ENCODE measurements at places on chromosomes 5 and 9.

- no peak for DNase-seq
Observed at GRCh38 chr5:59178071-59178470, 595.2 kb downstream of the RAB3C start.

- DNase-seq = no peak
Observed at GRCh38 chr5:167447466-167448375, 843.7 kb upstream of the WWC1 start.

GRCh38 chr9:88920645-88921044 lies 70.6 kb upstream of the S1PR3 start:
- no peak for DNase-seq

DNA sequence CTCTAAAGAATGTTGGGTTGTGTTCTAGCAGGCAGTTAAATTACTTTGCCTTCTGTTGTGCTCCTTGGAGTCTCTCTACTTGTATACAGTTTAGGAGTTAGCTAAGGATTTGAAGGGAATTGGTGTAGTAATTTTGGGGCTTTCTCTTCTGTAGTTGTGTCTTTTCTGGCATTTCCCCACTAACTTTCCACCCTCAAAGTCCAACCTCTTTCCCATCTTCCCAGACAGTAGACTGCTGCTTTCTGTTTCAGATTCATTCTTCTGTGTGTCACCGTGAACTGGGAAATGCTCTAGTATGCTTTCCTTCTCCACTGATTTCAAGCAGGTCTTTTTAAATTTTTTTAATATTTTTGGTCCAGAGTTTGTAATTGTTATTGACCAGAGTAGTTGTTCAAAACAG lies 4.5 kb upstream of the ANGPTL2 start:
- no peak for DNase-seq

GRCh38 chr5:147504011-147504410 lies 5.9 kb downstream of the DPYSL3 start:
- no peak for DNase-seq

DNA sequence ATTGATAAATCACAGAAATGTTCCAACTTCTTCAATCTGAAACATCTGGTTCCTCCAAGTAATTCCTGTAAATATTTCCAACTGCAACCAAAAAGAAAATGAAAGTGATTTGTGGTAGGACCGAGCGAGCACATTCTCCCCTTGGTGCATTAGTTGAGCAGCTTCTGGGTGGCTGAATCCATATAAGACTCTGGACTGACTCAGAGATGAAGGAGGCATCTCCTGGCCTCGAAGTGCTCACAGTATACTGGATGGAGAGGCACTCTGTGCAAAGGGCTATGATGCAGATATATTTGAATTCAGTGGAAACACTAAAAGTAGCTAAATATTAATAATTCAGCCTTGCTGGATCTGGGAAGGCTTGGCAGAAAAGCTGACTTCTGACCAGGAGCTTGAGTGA lies 265.0 kb downstream of the MARCHF11 start:
- no peak for DNase-seq

- DNase-seq = no peak
Observed at GRCh38 chr5:172678902-172679301, 37.8 kb downstream of the NEURL1B start.

GRCh38 chr5:178237431-178238312 lies 5.1 kb upstream of the PHYKPL start:
- DNase-seq = no peak

DNA sequence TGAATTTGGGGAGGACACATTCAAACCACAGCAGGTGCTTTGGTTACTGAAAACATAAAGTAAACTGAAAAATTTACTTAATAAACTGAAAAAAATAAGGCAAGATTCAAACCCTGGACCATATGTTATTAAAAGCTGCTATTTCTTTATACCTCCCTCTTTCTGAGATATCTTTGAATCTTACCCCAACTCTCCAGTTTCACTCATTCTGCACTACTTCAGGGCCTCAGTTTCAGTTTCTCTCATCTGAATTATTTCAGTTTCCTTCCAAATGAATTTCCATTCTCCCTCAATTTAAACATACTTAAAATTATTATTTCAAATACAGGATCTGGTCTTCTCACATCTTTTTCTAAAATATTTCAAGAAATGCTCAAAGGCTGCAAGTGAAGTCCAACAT lies 4.9 kb upstream of the OXCT1 start:
- no peak for DNase-seq

DNA sequence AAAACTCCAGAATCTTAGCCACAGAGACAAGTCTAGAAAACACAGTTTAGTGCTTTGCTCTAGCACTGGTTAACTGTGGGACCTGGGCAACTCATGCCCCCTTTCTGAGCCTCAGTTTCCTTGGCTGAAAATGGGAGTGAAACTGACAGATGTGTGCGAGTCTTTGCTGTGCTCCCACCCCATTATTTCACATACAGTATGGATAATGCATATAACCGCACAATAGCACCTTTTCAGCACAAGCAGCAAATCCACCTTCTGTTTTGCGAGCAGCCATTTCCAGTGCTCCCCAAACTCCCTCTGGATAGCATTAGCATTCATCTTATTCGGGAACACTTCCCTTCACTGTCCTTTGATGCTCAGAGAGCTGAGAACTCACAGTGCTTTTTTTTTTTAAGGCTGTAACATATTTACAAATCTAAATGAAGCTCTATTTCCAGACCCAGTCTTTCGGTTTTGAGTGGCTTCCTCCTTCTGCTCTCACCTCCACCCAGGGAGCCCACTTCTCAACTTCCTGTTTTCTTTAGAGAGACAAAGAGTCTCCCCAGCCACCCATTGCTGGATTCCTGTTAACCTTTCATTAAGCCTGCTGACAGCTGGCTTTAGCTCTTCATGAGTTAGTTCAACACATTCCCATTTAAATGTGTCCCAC lies 49.2 kb downstream of the TIMD4 start:
- DNase-seq = no peak

DNA sequence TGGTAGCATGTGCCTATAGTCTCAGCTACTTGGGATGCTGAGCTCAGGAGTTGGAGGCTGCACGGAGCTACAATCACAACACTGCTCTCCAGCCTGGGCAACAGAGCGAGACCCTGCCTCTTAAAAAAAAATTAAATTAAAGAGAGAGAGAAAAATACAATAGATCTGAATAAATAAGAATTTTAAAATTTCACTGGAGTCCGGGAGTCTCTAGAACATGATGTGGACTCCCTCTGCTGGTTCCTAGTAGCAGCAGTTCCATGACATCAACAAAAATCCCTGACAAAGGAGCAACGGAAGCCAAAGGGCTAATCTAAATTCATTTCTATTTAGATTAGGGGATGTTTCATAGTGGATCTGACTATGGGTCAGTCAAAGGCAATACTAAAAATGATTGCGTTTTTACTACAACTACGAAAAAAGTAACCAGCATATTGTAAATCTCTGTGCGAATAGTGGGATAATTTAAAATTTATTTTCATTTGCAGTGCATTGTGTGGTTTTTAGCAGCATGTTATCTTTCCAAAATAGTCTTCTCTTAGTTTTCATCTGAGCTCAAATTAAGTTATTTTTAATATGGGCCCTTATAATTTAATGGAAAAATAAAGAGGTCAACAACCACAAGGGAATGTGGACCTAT lies 6.7 kb downstream of the INIP start:
- DNase-seq = no peak

GRCh38 chr5:98638701-98639100 lies 134.8 kb upstream of the RGMB start:
- DNase-seq = peak; percentile 63

DNA sequence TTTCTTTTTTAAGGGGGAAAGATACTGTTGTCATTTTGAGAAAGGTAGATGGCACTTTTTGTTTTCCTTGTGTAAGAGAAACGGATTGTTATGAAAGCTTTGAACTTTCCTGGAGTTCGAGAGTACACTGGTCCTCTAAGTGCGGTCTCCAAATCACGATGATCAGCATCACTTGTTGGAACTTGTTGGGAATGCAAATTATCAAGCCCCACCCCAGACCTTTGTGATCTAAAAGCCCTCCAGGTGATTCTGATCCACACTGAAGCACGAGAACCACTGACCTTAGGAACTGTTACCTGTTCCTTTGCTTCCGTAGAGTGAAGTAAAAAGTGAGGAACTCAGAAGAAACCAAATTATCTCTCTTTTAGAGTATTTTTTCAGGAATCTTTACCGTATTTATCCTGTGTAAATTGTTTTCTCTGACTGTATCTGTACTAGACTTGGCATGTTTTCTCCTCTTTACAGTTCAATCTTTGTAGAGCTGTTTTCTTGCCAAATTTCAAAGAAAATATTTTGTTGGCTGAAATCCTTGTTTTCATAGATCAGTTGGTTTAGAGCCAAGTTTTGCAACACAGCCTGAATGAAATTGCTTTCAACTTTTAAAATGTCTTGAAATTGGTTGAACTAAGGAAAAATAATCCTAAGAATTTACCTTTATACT lies 4.0 kb downstream of the MAT2B start:
- DNase-seq = no peak

DNA sequence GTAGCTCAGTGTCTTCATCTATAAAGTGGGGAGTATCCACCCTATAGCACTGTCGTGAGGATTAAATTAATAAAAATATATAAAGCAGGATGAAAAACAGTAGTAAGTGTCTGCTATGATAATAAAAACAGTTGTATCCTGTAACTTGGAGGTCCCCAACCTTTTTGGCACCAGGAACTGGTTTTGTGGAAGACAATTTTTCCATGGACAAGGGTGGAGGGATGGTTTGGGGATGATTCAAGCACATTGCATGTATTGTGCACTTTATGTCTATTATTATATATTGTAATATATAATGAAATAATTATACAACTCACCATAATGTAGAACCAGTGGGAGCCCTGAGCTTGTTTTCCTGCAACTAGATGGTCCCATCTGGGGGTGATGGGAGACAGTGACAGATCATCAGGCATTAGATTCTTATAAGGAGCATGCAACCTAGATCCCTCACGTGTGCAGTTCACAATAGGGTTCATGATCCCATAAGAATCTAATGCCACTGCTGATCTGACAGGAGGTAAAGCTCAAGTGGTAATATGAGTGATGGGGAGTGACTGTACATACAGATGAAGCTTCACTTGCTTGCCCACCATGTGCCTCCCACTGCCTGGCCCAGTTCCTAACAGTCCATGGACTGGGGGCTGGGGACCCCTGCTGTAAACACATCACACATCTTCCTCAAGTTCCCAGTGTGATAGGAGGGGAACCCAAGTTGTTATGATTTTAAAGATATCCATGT lies 177.4 kb upstream of the DAPK1 start:
- DNase-seq = no peak

DNA sequence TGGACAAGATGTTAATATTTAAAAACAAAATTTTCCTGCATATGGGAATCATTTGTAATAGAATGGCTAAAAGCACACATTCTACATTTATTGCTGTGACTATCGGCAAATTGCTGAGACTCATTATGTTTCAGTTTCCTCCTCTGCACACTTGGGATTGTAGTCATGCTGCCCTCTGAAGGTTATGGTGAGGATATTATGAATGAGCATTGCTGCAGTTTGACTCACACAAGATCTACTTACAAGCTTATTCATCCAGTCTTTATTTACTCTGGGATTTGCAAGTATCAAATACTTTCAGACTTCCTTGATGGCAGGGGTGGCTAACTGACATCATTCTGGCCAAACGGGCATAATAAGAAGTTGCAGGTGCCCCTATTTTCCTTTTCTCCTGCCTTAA lies 9.5 kb upstream of the NFIL3 start:
- peak; percentile 88 for DNase-seq

GRCh38 chr9:98807070-98807813 lies at the start of gene GALNT12:
GALNT12 (plus strand) TSS chr9:98807670; CDS start chr9:98807699, 29 bp downstream.
- no peak for DNase-seq

- DNase-seq = no peak
Observed at GRCh38 chr5:127351418-127351817, 60.8 kb downstream of the MEGF10 start.

GRCh38 chr9:86907346-86907745 lies 40.0 kb downstream of the GAS1 start:
- DNase-seq = no peak

DNA sequence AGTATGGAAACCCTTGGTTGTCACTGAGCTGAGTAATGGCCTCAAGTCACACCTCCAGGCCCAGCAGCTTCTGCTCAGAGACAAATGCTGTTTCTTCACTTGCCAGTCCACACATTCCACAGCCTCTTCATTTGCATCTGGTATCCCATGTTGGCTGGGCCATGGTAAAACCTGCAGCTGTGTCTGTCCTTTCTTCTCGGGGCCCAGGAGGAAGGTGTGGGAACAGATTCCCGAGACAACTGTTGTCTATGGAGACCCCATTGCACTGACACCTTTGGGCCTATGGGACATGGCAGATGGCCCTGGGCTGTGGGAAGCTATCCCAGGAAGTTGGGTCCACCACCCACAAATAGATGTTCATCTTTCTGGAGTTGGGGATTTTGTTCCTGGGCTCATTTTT lies 85.1 kb downstream of the MACROH2A1 start:
- DNase-seq = no peak

DNA sequence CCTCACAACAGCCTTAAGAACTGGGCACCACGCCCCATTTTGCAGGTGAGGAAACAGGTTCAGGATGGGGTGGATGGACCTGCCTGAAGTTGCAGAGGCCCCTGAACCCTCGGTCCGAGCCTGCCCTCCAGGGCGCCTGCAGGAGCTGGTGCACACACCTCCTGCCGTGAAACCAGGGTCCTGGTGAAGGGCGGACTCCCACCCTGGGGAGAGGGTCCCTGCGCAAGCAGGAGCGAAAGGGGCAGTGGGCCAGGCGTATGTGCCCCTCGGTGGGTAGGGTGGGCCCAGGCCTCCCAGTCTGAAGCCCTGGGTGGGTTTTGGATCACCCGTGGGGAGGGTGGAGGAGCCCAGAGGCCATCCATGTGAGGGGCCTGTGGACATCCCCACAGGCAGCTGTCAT lies 37.9 kb downstream of the HK3 start:
- no peak for DNase-seq

GRCh38 chr5:173452119-173452905 lies 124.1 kb upstream of the STC2 start:
- no peak for DNase-seq

DNA sequence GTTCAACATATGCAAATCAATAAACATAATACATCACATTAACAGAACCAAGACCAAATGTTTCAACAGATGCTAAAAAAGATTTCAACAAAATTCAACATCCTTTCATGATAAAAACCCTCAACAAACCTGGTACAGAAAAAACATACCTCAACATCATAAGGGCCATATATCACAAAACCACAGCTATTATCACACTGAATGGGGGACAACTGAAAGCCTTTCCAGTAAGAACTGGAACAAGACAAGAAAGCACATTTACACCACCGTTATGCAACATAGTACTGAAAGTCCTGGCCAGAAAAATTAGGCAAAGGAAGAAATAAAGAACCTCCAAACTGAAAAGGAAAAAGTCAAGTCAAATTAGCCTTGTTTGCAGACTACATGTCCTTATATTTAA lies 93.6 kb downstream of the DTWD2 start:
- DNase-seq = no peak

DNA sequence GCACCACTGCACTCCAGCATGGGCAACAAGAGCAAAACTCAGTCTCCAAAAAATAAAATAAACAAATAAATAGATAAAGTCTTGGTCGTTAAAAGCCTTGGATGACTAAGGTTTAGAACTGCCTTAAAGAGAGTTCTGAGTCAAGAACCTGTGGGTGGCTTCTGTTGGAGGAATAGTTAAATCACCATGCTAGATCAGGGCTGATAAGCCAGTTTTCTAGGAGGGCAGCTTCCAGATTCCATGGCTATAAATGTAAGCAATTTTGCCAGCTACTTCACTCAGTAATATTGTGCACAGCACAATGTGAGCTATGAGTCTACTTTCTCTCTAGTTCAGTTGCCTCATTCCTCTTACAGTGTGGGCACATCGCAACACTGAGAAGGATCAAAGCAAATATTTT lies 242.1 kb upstream of the NUDT12 start:
- DNase-seq = no peak

GRCh38 chr5:139843991-139844390 lies 48.4 kb downstream of the PSD2 start:
- DNase-seq = no peak

Data from kidney epithelial cell (primary cell).